ENCODE measurements at places on chromosomes 4 and X.
A peak's percentile ranks its signal among the peaks of the same experiment; 100 is the strongest.

DNA sequence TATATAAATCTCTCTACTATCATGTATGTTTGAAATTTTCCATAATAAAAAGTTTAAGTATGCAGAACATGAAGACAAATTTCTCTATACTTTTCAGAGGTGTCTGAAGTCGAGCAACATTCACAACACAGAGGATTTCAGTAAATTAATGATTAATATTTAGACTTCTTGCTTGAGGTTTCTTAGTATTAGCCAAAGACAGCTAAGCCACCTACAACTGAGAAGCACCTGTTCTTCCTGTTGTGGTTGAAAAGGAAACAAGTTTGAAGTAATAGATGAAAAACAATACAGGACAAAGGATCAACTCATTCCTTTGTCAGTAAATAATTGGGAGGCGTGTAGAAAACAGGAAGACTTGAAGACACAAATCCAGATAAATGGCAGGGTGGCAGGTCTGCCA lies 21.1 kb downstream of the SCML1 start:
- no peak for DNase-seq

- peak; percentile 62 for DNase-seq
Measured at GRCh38 chrX:65697915-65698796, 30.7 kb downstream of the MSN start.

- no peak for DNase-seq
Measured at GRCh38 chr4:94961420-94961819, 203.7 kb downstream of the BMPR1B start.

DNA sequence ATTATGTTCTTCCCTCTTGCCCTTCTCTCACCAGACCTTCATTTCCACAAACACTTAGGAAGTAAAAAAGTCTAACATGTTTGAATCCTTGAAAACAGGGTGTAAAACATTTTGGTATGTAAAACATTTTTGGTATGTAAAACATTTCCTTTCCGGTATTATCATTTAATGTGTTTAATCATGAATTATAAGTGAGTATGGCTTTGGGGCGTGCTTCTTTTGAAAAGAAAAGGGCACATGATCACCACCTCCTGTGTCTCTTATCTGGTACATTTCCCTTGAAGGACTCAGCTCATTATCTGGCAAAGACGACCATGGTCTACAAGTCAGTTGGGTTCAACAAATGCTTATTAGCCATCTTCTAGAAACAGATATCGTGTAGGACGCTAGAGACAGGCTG lies 283.6 kb downstream of the FRMPD4 start:
- peak; percentile 70 for DNase-seq

GRCh38 chr4:57854748-57855147 lies 744.6 kb upstream of the IGFBP7 start:
- DNase-seq, result no peak

DNA sequence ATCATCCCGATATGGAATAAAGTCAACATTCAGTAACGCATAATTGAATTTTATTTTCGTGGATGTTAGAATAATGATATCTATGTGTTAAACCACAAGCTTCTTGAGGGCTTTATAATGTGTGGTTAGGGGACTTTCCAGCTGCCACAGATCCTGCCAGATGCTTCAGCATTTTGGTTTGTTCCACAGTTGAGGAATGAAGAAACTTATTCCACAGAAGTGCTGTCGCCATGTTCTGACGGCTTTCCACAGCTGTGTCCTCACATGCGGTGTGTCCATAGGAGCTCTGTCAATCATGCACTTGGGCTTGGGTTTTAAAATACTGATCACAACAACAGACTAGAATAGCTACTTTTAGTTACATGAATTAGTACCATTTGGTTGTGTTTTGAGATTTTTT lies 411.9 kb downstream of the TRIML1 start:
- DNase-seq, result no peak

GRCh38 chr4:171919314-171919713 lies 106.1 kb downstream of the GALNTL6 start:
- no peak for DNase-seq

DNA sequence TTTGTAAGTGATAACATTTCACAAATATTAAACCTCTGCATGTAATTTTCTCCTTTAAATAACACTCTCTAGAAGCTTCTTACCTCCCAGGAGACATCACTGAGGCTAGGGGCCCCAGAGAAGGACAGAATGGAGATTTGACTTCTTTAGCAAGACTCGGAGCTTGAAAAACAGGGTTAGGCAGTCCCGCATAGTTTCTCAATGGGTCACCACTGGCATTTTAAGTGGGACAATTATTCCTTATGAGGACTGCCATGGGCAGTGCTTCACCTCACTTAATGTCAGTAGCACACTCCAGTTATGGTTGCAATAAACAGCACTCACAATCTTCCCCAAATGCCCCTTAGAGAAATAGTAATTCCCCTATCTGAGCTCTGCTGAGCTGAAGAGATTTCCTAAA lies 66.7 kb upstream of the NOCT start:
- no peak for DNase-seq

DNA sequence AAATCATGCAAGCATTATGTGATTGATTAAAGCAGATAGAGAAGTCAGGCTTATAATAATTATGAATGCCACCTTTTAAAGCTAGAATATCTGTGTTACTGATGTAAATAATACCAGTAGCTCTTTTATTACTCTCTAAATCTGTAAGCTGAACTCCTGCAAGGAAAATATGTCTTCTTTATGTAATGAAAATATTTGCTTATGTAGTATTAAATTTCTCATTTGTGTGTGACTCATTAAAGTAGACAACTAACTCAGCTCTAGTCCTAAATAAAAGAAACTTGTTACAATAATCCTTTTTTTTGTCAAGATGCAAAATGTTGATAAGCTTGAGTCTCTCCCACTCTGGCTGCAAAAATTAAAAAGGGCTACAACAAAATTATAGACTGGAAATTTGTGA lies 137.7 kb upstream of the FAT1 start:
- DNase-seq, result no peak

DNA sequence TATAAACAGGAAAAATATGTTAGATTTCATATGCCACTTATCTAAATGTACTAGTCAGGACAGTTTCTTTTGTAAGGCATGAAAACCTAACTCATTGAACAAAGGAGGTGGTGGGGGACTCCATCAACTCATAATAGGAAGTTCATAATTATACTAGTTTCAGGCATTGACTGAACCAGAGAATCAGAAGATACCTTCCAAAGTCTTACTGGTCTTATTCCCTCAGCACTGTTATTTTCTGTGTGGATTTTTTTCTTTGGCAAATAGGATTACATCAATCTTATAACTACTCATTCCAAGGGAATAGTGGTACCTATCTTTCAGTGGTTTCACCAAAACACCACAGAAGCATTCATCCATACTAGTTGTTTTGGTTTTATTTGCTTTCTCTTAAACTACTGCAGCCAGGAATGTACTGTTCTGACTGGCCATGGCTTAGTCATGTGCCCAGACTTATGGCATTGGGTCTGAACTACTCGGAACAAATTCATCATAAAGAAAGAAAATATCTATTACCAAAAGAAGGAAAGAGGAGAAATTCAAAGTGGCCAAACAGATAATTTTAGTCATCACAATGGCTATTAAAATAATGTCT lies 273.9 kb downstream of the ARAP2 start:
- no peak for DNase-seq

- no peak for DNase-seq
Measured at GRCh38 chr4:39157520-39157919, 24.8 kb upstream of the WDR19 start.

- no peak for DNase-seq
Measured at GRCh38 chr4:151782296-151782695, 21.5 kb upstream of the GATB start.

GRCh38 chrX:9342561-9343051 lies 122.3 kb upstream of the TBL1X start:
- peak; percentile 61 for DNase-seq

DNA sequence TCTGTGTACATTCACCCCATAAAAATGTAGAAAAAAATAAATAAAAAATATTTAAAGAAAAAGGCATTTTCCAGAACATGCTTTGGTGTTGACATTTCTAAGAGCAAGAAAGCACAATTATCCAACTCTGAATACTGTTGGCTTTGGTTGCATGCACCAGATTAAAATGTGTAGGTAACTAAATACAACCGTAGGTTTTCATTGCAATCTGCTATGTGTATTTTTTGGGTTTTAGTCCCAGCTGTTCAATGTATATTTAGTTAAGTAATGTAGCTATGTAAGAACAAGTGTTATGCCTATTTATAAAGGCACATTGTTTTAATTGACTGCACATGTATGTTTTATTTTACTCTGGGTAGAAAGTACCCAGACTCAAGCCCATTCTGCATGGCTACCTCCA lies 108.1 kb upstream of the PAQR3 start:
- DNase-seq, result no peak

GRCh38 chr4:138014590-138015288 lies 227.4 kb downstream of the SLC7A11 start:
- DNase-seq, result no peak

DNA sequence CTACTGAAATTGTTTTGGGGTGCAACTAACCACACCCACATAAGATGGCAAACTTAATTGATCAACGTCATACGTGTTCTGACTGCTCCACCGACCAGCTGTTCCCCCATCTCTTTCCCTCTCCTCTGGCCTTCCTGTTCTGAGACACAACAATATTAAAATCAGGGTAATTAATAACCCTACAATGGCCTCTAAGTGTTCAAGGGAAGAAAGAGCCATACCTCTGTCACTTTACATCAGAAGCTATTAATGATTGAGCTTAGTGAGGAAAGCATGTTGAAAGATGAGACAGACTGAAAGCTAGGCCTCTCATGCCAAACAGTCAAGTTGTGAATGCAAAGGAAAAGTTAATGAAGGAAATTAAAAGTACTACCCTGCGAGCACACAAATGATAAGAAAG lies 173.9 kb upstream of the FTHL17 start:
- DNase-seq, result no peak

GRCh38 chr4:122633211-122633610 lies 12.3 kb upstream of the IL21 start:
- no peak for DNase-seq

DNA sequence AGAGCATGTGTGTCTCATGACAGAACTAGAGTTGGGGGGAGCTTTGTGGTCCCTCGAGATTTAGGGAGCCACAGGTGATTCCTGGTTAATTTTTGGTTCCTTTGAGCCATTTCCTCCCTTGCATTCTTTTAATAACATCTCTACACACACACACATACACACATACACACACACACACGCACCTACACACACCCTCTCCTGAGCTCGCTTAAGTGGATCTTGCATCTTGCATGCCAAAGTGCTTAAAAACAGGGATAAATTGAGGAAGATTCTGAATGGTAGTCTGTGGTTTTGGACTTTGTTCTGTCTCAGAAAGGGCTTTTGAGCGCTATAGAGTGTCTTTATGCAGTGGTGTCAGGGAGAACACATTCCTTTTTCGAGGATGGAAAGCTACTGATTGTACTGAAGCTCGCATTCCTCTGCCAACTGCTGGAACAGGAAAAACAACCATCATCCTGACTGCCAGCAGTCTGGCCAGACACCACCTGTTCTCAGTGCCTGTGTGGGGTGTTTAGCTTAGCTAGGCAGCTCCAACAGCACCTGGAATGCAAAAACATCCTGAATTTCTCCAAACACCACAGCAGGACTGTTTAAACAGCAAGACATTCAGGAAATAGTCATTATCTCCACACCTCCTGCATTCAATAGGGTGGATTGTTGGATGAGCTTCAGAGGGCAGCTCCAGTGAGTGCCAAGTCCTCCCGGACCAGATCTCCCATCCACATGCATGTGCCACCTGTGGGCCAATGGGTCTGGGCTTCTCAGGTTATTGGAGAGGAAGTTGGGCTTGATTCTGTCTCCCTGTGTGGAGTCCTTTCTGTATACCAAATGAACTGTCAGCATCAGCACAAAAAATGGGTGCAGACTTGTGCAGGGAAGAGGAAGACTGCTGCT lies 21.9 kb upstream of the IGFBP7 start:
- peak; percentile 27 for DNase-seq

- no peak for DNase-seq
Measured at GRCh38 chr4:122000849-122001248, 49.0 kb upstream of the TRPC3 start.

DNA sequence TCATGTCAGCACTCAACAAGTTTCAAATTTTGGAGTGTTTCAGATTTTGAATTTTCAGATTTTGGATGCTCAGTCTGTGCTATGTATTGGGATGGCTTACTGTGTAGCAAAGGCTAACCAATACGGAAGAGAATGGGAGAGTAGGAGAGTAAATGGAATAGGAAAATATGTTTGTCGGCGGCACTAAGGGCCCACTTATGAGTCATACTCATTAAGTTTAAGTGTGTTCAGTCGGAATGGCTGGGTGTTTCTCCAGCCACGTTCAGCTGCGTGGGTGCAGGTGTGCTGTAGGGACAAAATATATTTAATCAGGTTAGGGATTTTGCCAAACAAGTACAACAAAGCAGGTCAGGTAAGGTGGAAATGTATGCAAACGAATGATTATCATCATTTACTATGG lies 13.6 kb downstream of the FTHL17 start:
- DNase-seq, result no peak

GRCh38 chr4:24470666-24471485 lies 113.5 kb downstream of the DHX15 start:
- no peak for DNase-seq

- peak; percentile 82 for DNase-seq
Measured at GRCh38 chr4:176065435-176066291, at the start of gene WDR17. TSS of gene WDR17 (plus strand) at chr4:176065841. CDS start at chr4:176111581, 45,740 bp downstream.

DNA sequence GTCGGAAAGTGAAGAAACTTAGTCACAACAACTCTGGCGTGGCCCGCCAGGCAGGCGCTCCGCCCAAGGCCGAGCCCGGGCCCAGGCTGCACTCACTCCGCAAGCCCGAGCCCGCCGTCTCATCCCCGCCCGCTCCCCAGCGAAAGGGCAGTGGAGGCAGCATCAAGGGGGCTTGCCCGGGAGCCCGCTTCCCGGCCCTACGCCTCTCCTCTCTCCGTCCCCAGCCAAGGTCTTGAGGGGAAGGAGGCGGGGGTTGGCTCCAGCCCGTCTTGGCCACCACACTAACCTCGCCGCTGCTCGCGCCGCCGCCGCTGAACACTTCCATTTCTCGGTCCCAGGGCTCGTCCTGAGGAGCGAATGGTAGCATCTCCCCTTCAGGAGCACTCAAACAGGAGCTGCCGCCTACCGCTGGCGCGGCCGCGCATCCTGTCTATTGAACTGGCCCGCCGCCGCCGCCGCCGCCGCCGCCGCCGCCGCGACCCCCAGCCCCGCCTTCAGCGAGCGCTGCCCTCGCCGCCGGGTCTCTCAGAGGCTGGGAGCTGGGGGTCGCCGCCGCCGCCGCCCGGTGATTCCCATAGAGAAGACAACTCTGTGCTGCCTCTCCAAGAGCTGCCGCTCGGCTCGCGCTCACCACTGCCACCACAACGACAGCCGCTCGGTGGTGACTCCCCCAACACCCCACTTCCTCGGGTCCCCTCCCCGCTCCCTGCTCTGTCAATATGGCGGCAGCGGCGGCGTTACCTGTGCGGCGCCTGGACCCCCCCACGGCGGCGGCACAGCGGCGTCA lies at the start of gene RPS6KA6:
TSS of gene RPS6KA6 (minus strand) at position 667 of the 787 bp plus-strand sequence. CDS start at position 367, 300 bp downstream.
- DNase-seq, result no peak

- no peak for DNase-seq
Measured at GRCh38 chr4:8320386-8320750, 50.8 kb downstream of the HTRA3 start.

GRCh38 chr4:185421366-185422124 lies 4.2 kb downstream of the UFSP2 start:
- peak; percentile 48 for DNase-seq

Data from A172 (cell line).